Renal cortex interstitium (tissue), 15 donors: ENCODE measurements at places on chromosomes 1 and 21. TPM values are rescaled to one million over a fixed set of nuclear protein-coding genes. Genes with fewer than 3 reads are reported as not detected.

The C1orf226 gene
- polyA plus RNA-seq, result 19.7 TPM

The FCRL2 gene
- 0.09 TPM for polyA plus RNA-seq

The RBM11 gene
- 4.2 TPM for polyA plus RNA-seq

The KRTAP7-1 gene
- not detected for polyA plus RNA-seq

The OR6K3 gene
- polyA plus RNA-seq, result 0.06 TPM

The GNAT2 gene
- polyA plus RNA-seq, result not detected

The EDARADD gene
- 9.0 TPM for polyA plus RNA-seq

The LENEP gene
- polyA plus RNA-seq, result 1.6 TPM

The REN gene
- 80.3 TPM for polyA plus RNA-seq

The C1orf56 gene
- polyA plus RNA-seq, result 11.8 TPM

DNA sequence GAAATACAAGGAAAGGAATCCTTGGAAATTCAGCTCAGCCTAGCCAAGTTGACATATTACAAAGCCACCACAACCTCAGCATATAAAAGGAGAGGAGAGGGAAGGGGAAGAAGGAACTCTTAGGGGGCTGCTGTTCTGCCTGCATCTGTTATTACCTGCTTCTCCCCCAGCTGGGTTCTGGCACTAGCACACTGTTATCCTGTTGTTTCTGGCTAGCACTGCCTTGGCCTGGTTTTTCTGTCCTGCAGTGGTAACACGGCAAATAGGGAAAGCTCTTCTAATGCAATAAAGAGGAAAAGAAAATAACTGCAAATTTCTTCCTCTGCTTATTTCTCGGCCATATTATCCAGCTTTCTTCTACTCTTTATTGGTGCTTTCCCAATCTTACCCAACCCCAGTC, 16.5 kb upstream of the VCAM1 start:
- no peak for DNase-seq

- no peak for DNase-seq
Measured at GRCh38 chr1:246573491-246573890, 7.2 kb downstream of the CNST start.

DNA sequence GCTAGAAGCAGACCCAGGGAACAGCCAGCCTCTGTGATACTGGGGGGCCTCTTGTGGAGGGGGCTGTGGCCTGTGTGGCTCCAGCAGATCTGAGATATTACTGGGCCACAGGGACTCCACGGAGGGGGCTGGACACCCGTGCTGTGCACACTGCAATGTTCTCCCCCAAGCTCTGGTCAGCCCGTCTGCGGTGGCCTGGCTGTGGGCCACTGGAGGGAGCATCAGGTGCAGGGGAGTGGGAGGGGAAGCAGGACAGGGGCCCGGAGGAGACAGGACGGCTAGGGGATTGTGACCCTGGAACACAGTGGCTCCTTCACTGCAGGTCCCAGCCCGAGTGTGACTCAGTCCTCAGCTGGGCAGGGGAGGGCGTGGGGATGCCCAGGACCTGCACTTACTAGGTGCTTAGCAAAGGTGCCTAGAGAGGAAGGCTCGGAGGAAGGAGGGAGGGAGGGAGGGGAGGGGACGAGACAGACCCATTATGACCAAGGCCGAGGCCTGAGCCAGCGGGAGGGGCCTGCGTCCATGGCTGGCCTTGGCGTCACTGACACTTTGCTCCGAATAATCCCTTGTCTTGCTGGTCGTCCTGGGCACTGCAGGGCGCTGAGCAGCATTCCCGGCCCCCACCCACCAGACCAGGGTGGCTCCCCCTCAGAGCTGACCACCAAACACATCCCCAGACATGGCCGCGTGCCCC, 44.2 kb downstream of the PRDM16 start:
- DNase-seq, result no peak

DNA sequence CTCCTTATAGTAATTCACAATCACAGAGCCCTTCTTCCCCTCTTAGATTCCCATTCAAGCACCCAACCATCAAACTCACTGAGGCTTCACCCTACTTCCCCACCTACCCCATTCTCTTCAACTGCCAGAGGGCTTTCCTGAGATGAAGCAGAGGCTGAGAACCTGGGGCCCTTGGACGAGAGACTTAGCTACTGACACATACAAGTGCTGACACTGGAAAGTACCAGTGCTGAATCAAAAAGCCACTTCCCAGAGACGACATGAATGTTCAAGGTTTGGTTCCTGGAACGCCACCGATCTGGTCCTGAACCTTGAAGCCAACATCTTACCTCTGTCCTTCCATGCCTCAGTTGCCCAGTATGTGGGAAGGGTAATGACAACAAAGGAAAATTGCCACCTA, 16.6 kb upstream of the RAP1A start:
- DNase-seq, result no peak

GRCh38 chr21:38268864-38269575, 12.2 kb downstream of the KCNJ15 start:
- no peak for DNase-seq

GRCh38 chr1:173112129-173112528, 61.4 kb upstream of the TNFSF18 start:
- no peak for DNase-seq

DNA sequence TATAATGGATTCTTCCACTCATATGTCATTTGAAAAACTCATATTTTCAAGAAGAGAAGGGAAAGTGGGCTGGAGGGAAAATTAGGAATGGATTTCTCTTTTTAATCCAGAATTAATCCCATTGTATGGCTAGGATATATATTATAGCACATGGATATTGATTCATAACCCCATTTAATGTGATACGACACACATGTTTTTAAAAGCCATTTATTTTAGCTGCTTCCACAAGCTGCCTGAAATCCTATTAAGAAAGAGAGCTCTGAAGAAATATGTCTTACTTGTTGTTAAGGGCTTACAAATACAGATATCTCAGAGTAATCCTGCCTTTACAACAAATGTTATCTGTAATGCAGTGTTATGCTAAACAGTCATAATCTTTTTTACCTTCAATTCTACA, 598.6 kb downstream of the AMY1C start:
- DNase-seq, result no peak

GRCh38 chr1:7501084-7501491, 270.0 kb upstream of the VAMP3 start:
- no peak for DNase-seq

GRCh38 chr1:155809088-155809487, 47.9 kb downstream of the GON4L start:
- DNase-seq, result no peak

DNA sequence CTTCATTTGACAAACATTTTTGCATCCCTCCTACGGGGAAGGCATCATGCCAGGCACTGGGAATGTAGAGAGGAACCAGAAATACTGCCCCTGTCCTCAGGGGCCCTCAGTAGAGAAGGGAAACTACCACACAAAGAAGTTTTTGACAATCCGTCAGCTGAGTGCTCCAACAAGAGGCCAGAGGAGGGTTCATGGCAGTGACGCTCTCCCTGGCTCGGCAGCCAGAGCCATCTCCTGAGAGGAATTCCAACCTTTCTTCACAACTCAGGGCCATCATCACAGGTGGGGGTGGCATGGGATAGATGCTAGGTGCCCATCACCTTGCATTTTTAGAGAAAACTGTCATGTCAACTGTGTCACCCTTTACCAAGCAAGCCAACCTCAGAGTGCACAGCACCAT, 154.1 kb downstream of the HIVEP3 start:
- no peak for DNase-seq

- no peak for DNase-seq
Measured at GRCh38 chr1:164769486-164770130, 210.6 kb downstream of the PBX1 start.

- DNase-seq, result no peak
Measured at GRCh38 chr1:78223417-78224215, 177.8 kb downstream of the GIPC2 start.

- no peak for DNase-seq
Measured at GRCh38 chr1:178752891-178753290, 27.8 kb downstream of the RALGPS2 start.

DNA sequence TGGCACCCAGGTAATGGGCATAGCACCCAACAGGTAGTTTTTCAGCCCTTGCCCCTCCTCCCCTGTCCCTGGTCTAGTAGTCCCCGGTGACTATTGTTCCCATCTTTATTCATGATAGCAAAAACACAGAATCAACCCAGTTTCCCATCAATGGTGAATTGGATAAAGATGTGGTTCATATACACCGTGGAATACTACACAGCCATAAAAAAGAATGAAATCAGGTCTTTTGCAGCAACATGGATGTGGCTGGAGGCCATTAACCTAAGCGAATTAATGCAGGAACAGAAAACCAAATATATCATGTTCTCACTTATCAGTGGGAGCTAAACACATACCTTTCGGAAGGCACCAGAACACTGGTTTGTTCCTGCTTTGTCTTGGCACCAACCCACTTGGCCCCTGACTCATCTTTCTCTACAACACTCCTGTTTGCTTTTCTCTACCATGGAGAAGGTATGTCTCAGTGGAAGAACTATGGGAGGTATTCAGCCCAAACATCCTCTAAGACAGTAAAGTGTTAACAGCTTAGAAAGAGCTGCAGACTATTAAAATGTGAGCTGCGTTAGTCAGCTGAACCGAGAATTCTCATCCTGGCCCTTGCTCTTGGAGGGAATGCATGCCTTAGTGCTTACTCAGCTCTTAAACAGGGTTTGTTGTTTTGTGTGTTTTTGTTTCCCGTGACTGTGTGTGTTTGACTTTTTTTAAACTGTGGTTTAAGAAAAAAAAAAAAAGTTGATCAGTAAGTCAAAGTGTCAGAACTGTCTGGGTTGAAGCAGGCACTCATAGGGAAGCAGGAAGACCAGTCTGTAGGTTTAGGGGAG, 203.0 kb downstream of the TOMM20 start:
- DNase-seq, result no peak

DNA sequence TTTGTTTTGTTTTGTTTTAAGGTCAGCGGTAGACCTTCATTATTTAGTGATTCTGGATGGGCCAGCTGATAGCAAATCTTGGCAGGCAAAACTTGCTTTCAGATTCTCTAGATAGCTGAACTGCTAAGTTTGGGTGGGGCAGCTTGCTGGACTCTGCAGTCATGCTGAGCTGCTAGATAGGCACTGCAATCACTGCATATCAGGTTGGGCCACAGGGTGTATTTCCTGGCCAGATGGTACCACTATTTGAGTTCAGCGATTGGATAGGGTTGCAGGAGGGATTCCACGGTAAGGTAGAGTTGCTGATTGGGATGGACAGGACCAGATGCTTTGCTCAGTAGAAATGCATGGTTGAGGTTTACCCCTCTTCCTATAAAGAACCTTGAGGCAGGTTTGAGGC, 579.3 kb upstream of the ADGRL4 start:
- DNase-seq, result no peak

DNA sequence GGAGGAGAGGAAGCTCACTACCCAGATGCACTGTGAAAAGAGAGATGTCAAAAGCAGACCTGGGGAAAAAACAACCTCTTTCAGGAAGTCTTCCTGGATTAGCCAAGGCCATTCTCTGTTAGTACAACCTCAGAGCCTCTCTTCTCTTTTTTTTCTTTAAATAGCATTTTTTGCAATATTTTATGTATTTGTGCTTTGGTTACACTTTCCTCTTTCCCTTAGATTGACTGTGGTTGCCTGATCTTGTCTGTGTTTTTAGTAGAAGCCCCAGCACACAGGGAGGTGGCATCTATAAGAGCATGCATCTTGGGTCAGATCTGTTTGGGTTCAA, 18.8 kb downstream of the SLC26A9 start:
- DNase-seq, result no peak

DNA sequence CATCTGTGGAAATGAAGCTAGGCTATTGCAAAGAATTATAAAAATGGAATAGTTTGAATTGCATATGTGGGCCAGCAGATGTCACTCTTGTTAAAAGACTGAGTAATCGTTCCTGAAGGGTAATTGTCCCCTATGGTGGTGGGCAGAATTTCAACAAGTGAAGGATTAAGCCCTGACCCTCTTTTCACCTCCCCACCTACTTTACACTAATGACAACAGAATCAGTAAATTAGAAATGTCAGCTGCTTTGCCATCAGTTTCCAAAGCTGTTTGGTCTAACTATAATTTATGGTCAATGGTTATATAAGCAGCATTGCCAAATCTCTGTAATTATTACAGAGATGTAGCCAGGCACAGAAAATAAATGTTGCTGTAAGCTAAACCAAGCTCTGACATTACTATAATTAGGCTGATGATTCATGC, 898.6 kb downstream of the AMY1C start:
- no peak for DNase-seq

DNA sequence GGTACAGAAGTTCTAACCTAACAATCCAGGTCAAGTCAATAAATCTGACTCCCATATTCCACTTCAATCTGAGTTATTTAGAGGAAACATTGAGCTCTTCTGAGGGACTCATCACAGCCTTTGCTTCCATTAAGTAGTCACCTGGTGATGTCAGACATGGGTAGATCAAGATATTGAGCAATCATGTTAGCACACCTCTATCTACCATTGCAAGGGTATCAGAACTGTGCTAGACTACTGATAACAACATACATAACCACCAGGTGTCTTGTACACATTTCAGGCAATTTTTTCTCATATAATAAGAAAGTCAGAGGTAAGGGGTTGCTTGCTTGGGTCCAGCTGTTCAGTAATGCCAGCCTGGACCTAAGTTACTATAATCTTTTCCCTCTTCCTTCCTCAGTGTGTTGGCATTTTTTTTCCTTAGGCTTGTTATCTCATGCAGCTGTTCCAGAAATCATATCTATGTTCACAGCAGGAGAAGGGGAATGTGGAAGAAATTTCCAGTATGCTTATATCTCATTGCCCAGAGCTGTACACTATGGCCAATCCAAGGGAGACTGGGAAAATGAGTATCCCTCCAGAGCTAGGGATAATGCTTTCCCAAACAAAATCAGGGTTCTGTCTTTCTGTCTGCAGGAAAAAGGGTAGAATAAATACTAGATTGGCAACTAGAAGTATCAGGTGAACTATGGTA, 52.3 kb downstream of the GRIK1 start:
- no peak for DNase-seq

- no peak for DNase-seq
Measured at GRCh38 chr1:87673748-87674147, 345.1 kb downstream of the LMO4 start.

DNA sequence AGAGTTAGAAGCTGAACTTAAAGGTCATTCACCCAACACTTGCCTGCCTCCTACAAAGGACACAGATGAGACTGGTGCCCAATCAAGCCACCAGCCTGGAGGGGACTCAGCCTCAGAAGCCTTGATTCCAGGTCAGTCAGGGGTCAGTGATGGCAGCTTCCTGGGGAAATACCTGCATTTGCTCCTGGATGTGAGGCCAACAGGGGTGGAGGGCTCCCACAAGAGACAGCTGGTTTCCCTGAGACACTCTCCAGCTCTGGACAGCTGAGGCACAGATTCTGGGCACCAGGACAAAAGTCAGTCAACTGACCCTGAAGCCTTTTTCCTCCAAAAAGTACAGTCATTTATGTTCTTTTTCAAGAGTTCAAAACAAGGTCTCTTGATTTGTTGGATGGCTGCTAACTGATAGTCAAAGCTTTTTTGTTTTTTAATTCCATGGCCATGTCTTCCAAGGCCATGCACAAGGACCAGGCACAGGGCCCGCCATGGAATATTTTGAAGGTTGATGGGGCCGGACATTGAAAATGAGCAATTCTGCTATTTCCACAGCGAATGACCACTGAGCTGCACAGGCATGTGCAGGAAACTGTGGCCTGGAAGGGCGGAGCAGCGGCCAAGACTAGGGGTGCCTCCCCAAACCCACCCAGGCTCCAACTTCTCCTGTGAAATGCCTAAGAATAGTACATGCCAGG, 1.8 kb downstream of the C2CD2 start:
- no peak for DNase-seq
